ENCODE measurements at places on chromosomes 2 and 18.

DNA sequence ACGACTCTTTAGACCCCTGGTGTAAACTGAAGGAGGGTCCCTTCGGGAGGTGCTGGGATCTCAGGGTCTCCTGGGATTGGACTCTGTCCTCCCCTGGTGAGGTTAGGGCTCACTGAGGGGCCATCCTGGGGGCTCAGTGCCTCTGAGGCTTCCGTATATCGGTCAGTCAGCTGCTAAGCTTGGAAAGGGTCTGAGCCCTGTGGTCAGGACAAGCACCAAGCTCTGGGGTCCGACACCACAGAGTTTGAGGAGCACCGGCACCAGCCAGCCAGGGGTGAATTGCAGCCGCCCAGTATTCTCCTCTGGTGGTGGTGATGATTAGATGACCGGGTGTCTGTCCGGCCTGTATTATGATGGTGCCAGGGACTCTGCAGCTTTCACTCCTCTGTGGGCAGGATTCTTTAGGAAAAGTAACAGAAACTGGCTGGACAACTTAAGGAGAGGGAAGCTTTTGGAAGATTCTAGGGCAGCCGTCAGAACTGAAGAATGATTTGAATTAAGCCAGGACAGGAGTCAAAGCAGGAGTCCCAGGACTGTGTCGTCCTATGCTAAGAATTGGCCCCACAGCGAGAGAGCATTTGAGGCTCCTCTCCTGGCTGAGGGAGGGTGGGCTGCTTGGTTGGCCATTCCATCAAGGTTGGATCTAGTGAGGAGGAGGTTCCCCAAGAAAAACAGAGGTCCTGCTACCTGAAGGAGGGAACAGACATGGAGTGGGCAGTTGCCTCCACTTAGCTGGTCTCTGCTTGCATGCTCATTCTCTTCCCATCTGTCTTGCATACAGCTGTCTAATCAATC, 158.6 kb upstream of the HS6ST1 start:
- no peak for DNase-seq

DNA sequence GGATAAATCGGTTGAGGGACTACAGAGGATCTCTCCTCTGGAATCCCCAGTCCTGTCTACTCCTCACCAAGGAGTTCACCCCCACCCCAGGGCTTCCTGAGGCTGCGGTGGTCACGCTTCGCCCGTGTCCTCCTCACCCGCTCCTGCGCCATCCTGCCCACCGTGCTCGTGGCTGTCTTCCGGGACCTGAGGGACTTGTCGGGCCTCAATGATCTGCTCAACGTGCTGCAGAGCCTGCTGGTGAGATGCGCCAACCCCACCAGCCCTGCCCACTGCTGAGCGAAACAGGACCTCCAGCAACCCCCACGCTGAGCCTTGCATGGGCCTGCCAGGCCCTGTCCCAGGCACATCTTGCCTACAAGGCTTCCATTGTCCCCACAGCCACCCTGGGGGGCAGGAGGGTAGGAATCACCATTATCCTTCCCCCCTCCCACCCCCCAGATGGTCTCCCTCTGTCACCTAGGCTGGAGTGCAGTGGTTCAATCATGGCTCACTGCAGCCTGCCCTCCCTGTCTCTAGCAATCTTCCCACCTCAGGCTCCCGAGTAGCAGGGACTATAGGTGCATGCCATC, 6.7 kb upstream of the CTDSP1 start:
- DNase-seq, result no peak

GRCh38 chr2:28412625-28413151, 20.0 kb downstream of the FOSL2 start:
- no peak for DNase-seq

- DNase-seq, result no peak
Measured at GRCh38 chr2:13650586-13651180, 933.9 kb downstream of the TRIB2 start.

GRCh38 chr18:38038242-38038641, 472.6 kb upstream of the CELF4 start:
- no peak for DNase-seq

DNA sequence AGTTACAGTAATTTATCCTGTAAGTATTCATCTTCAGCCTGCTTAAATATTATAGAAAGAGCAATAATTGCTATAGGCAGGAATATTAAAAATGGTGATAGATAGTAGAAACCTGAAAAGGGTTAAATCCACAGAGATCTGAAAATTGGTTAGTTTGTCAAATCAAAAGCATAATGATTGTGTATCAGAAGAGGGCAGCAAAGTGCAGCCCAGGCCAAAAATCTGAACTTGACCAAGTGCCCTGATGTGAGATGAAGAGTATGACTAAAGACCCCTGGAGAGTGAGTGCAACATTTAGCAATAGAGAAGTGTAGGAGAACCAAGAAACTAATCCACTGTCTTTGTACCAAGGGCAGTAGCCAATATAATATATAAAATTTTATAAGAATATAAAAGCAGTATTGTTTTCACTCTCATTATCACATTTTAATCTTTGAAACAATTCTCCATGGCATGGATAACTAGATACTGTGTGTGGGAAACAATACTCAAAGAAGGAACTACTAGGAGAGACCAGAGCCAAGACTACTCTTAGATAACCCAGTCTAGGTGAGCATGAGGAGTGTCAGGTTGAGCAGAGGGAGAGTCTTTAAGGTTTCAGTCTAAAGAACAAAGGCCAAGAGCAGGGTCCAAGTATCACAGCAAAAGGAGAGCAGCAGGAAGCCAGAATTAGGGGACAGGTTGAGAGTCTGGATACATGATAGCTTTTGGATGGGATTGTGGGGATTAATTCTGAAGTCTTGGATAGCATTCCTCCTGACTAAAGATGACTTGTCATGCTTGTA, 148.7 kb downstream of the CALCRL start:
- DNase-seq, result no peak

DNA sequence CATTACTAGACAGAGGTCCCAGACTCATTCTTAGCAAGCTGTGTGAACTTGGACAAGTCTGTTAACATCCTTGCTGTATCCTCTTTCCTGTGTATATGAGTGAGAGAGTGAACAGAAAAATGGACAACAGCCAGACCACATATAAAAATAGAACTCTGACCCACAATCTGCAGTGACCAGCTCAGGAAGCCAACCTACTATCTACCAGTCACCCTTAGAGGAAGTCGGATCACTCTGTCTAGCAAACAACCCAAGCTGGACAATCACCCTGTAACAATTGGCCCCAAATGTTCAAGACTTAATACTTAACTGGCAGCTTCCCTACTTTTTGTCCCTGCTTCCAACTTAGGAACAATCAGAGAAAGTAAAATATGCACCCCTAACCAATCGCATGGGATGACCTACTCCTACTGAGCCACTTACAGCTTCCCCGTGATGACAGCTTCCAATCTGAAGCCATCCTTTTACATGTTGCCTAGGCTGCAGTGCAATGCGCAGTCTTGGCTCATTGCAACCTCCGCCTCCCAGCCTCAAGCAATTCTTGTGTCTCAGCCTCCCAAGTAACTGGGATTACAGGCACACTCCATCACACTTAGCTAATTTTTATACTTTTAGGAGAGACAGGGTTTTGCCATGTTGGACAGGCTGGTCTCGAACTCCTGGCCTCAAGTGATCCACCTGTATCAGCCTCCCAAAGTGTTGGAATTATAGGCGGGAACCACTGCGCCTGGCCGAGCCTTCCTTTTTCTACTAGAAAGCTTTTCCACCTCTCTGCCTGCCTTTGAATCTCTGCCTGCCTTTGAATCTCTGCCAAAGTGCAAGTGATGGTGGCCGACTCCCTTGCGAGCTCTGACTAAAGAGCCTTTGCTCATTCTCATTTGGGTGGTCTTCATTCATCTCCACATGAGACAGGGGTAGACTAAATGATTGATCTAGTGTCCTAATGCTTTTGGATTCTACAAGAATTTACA, 158.3 kb upstream of the NDUFV2 start:
- no peak for DNase-seq
